ENCODE measurements at places on chromosomes 13 and 19. TPM values are rescaled to one million over a fixed set of nuclear protein-coding genes. Genes with fewer than 3 reads are reported as not detected.

CEBPG gene
- total RNA-seq = 40.3 TPM

KIR2DL1 gene
- total RNA-seq = not detected

EML2 gene
- total RNA-seq = 20.3 TPM

DNA sequence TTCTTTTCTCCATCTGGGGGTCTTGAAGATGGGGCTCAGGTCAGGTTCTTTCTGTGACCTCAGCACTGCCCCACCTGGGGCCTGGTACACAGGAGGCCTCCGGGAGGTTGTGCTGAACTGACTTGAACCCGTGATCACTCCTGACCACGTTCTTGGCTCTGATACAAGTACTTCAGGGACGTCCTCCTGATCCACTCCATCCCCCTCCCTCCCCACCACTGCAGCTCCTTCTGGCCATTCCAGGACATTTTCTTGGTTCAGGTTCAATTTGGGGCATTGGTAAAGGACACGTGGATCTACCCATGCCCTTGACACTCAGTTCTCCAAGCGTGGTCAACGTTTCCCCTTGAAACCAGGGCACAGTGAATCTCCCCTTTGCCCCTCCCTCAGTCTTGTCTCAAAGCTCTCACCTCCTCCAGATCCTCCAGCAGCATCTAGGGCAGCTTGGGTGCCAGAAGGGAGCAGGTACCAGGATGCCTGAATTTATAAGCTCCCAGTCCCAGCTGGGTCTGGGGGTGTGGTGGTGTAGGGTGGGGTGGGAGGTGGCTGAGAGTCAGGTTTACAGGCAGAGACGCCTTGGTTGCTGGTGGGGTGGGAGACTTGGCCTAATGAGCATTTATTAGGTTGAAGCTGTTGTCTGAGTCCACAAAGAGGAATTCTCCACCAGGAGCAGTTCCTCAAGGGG lies at the start of gene KLK15:
Gene KLK15, minus strand, starts transcription at position 458 of the 685 bp plus-strand sequence. CDS start 2,082 bp downstream, outside the sequence.
- H3K27ac ChIP-seq = no peak within 1 kb of the TSS
- no peaks in the 10 kb centered on the region for H3K36me3 ChIP-seq

- peaks cover 5% of the 10 kb centered on the region for H3K4me1 ChIP-seq
- no peaks in the 10 kb centered on the region for H3K36me3 ChIP-seq
- H3K4me3 ChIP-seq = no peak overlapping the region
- DNase-seq = no peak
- H3K27me3 ChIP-seq = no peaks in the 10 kb centered on the region
These were observed 22.6 kb downstream of the KDM4B start for GRCh38 chr19:4991538-4991937.

PLPPR2 gene
- total RNA-seq = 3.1 TPM
